ENCODE measurements at places on chromosomes 13 and 19.

GRCh38 chr19:31560086-31561060, 211.1 kb upstream of the TSHZ3 start:
- no peak for DNase-seq

DNA sequence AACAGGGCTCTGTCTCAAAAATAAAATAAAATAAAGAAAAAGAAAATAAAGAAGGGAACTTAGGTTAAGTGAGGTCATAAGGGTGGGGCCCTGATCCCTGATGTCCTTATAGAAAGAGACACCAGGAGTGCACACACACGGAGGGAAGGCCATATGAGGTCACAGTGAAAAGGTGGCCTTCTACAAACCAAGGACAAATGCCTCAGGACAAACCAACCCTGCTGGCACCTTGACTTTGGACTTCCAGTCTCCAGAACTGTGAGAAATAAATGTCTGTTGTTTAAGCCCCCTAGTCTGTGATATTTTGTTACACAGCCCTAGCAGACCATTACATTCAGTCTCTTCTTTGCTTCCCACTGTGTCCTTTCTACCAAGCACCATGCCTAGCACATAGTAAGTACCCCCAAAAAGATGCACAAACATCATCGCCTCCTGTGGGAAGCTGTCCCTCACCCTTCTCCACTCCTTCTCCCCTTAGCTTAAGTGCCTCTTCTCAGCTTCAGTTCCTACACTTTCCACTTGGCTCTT, 8.4 kb upstream of the ZBTB32 start:
- DNase-seq = no peak

DNA sequence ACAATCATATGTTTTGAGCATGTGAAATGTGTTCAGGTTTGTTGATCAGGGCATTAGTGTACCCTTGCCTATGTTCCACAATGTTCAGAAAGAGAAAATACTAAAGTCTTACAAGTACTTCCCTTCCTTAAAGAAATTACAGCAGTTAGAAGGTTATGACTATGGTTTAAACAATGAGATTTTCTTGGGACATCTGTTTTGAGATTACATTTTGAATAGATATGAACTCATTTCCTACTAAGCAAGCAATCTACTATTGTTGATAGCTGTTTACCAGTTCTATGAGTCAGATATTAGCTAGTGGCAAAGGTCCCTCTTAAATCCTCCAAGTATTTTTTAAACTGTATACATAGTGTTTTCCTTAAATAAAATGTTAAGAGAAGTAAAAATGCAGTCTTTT, 241.3 kb downstream of the DACH1 start:
- DNase-seq = no peak

GRCh38 chr13:93326234-93326811, 99.7 kb downstream of the GPC6 start:
- no peak for DNase-seq

DNA sequence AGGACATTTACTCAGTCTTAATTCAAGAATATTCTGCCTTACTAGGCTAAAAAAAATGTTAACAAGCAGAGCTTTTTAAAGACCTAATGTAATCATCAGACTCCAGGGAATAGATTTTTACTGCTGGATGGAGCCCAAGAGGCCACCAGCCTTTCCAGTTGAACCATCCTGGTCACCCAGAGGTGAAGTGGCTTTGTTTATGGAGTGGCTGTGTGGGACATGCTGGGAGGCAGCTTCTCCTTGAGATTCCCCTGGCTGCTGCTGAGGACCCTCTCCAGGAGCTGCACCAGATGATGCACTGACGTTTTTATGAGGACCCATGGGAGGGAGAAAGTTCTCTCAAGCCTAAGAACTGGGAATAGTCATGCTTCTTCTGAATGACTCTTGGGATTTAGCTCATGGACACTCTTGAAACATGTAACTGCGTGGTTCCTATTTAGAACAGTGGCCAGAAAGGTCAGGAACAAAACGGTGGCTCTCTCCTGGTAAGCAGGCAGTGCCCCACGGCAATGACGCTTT, 205.9 kb upstream of the MIR17HG start:
- no peak for DNase-seq

DNA sequence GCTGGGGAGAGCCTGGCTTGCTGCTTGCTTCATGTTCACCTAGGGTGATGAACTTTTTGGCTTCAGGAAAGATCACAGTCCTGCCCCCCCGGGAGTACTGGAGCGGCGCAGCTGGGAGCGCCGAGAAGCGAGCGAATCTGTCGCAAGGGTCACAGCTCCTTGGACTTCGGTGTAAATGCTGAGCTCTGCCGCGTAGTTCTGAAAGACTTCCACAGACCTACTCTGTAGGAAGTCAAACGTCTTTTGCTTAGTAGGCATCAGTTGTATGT, 2.7 kb downstream of the ING1 start:
- DNase-seq = no peak

- peak; percentile 71 for DNase-seq
These were observed 8.7 kb downstream of the MAP2K2 start for GRCh38 chr19:4115050-4115817.

- DNase-seq = no peak
These were observed 49.9 kb upstream of the RFXAP start for GRCh38 chr13:36769126-36769525.

GRCh38 chr19:27796540-27796939, 1416.4 kb downstream of the UQCRFS1 start:
- no peak for DNase-seq

GRCh38 chr19:55590617-55591016, 8.7 kb downstream of the FIZ1 start:
- DNase-seq = no peak

GRCh38 chr13:21717817-21718216, 46.9 kb downstream of the FGF9 start:
- DNase-seq = no peak

- DNase-seq = no peak
These were observed 11.5 kb upstream of the KANK2 start for GRCh38 chr19:11208561-11209471.

DNA sequence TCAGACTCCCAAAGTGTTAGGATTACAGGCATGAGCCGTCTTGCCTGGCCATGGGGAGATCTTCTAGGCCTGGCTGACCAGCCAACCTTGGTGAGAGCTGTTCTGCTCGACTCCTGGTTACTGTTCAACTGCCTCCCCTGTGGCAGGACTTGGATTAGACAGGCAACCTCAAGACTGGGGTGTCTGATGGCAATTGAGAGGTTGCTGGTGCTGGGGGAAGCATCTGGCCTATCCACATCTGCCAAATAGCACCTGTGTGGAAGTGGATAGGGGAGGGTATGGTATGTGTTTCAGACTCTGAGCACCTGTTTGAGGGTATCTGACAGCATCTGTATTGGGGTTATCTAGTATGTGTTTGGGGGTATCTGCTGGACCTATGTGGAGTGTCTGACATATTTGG, 44.7 kb downstream of the ARHGEF18 start:
- no peak for DNase-seq

DNA sequence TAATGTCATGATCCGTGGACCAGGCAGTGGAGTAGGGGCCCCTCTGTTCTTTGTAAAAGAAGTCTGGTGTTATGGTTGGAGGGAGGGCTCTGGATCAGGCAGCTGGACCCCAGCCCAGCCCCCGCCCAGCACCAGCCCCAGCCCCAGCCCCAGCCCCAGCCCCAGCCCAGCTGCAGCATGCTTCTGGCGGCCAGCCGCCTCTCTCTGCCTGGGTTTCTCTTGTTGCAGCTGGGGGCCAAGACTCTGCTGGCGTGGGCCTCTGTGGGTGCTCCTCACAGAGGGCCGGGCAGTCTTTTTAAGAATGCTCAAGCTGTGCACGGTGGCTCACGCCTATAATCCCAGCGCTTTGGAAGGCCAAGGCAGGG, 17.9 kb downstream of the DOT1L start:
- peak; percentile 67 for DNase-seq

DNA sequence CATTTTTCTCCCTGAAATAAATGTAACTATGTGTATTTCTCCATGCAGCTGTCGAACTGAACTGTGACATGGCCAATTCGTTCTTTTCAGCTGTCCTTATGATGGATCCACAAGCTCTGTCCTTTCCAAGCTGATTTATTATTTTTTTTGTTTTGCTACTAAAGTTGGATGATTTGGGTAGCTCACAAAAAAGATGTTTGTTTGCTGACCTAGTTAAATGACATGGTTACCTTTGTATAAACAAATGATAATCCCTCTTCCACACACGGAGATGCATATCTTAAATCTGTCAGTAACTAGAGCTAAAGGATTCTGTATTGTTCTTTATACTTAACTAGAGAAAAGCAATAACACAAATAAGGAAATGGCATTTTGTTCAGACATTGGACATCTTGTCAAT, 884.3 kb upstream of the PCDH20 start:
- no peak for DNase-seq

GRCh38 chr13:73693215-73693614, 441.0 kb downstream of the KLF12 start:
- no peak for DNase-seq

- DNase-seq = no peak
These were observed 5.9 kb downstream of the WIZ start for GRCh38 chr19:15443838-15444237.

- DNase-seq = no peak
These were observed 4.7 kb downstream of the EPS8L1 start for GRCh38 chr19:55080121-55080967.

Data from dorsolateral prefrontal cortex (tissue), 122 donors.